Naive B cell (primary cell): ENCODE measurements at places on chromosomes 7 and 10.

- no peak overlapping the region for H3K27ac ChIP-seq
- H3K4me3 ChIP-seq, result no peak overlapping the region
- H3K36me3 ChIP-seq, result no peaks in the 10 kb centered on the region
- no peaks in the 10 kb centered on the region for H3K4me1 ChIP-seq
Observed at GRCh38 chr7:120028636-120029035, 244.3 kb upstream of the KCND2 start.

GRCh38 chr10:113142601-113143362 is 192.7 kb downstream of the TCF7L2 start:
- no peaks in the 10 kb centered on the region for H3K27me3 ChIP-seq
- no peak for DNase-seq
- H3K4me1 ChIP-seq, result no peaks in the 10 kb centered on the region
- no peak overlapping the region for H3K27ac ChIP-seq
- H3K4me3 ChIP-seq, result no peak overlapping the region
- no peaks in the 10 kb centered on the region for H3K36me3 ChIP-seq

GRCh38 chr10:3132036-3133025 is 40.3 kb downstream of the PITRM1 start:
- no peak for DNase-seq
- H3K27me3 ChIP-seq, result no peaks in the 10 kb centered on the region
- no peak overlapping the region for H3K4me3 ChIP-seq
- peaks cover 22% of the 10 kb centered on the region for H3K36me3 ChIP-seq
- no peaks in the 10 kb centered on the region for H3K4me1 ChIP-seq

- no peaks in the 10 kb centered on the region for H3K27me3 ChIP-seq
- DNase-seq, result no peak
- no peaks in the 10 kb centered on the region for H3K36me3 ChIP-seq
- H3K27ac ChIP-seq, result no peak overlapping the region
- no peak overlapping the region for H3K4me3 ChIP-seq
Observed at GRCh38 chr10:130901311-130902165, 410.0 kb downstream of the TCERG1L start.

- no peaks in the 10 kb centered on the region for H3K4me1 ChIP-seq
- no peak for DNase-seq
- no peaks in the 10 kb centered on the region for H3K27me3 ChIP-seq
- H3K27ac ChIP-seq, result no peak overlapping the region
- no peaks in the 10 kb centered on the region for H3K36me3 ChIP-seq
- no peak overlapping the region for H3K4me3 ChIP-seq
Observed at GRCh38 chr10:33861833-33862232, 527.4 kb upstream of the NRP1 start.

GRCh38 chr7:103996639-103997038 is 7.2 kb upstream of the RELN start:
- DNase-seq, result no peak
- H3K36me3 ChIP-seq, result no peaks in the 10 kb centered on the region
- H3K27me3 ChIP-seq, result peaks cover 5% of the 10 kb centered on the region
- no peak overlapping the region for H3K27ac ChIP-seq

- H3K27me3 ChIP-seq, result no peaks in the 10 kb centered on the region
- DNase-seq, result no peak
- no peaks in the 10 kb centered on the region for H3K4me1 ChIP-seq
- no peak overlapping the region for H3K27ac ChIP-seq
- H3K36me3 ChIP-seq, result no peaks in the 10 kb centered on the region
Observed at GRCh38 chr10:59311025-59311424, 51.3 kb downstream of the FAM13C start.

- no peaks in the 10 kb centered on the region for H3K27me3 ChIP-seq
- DNase-seq, result no peak
- H3K36me3 ChIP-seq, result no peaks in the 10 kb centered on the region
- H3K4me1 ChIP-seq, result peaks cover 65% of the 10 kb centered on the region
- H3K27ac ChIP-seq, result peak overlapping the region; percentile 87
Observed at GRCh38 chr7:130148561-130148960, 56.6 kb downstream of the TMEM209 start.

GRCh38 chr7:24213311-24213710 is 70.7 kb upstream of the NPY start:
- no peak overlapping the region for H3K27ac ChIP-seq
- peaks cover 11% of the 10 kb centered on the region for H3K27me3 ChIP-seq
- no peaks in the 10 kb centered on the region for H3K36me3 ChIP-seq
- no peaks in the 10 kb centered on the region for H3K4me1 ChIP-seq
- H3K4me3 ChIP-seq, result no peak overlapping the region

DNA sequence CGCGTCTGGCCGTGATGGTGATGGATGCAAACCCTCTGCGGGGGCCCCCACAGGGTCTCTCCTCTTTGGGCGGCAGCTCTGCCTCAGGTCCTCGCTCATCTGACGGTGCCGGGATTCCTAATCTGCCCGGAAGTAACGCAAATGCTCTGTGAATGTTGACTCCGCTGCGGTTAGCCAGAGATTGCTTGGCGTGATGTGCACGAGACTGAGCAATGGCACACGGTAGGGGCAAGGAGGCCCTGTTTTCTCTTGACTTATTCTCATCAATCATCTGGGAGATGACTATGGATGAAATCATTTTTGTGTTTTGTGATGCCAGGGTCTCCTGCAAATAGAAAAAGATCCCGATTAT is 116.5 kb upstream of the ADAM12 start:
- H3K27ac ChIP-seq, result no peak overlapping the region
- peaks cover 2% of the 10 kb centered on the region for H3K4me1 ChIP-seq
- H3K36me3 ChIP-seq, result no peaks in the 10 kb centered on the region
- H3K4me3 ChIP-seq, result no peak overlapping the region
- H3K27me3 ChIP-seq, result peaks cover 10% of the 10 kb centered on the region

DNA sequence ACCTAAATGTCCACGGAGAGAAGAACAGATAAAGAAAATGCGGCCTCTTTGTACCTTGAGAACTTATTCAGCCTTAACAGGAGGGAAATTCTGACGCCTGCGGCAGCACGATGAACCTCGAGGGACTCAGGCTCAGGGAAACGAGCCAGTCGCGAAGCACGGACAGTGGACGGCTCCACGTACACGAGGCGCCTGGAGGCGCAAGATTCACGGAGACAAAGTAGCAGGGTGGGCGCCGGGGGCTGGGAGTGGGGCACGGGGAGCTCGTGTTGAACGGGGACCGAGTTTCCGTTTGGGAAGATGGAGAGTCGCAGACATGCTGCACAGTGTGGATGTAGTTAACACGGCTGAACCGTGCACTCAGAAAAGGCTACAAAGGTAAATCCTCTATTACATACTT is 13.2 kb upstream of the UTF1 start:
- no peak overlapping the region for H3K4me3 ChIP-seq
- peak overlapping the region; percentile 20 for H3K27ac ChIP-seq
- DNase-seq, result no peak
- no peaks in the 10 kb centered on the region for H3K36me3 ChIP-seq

- H3K4me3 ChIP-seq, result no peak overlapping the region
- no peaks in the 10 kb centered on the region for H3K4me1 ChIP-seq
- H3K27me3 ChIP-seq, result no peaks in the 10 kb centered on the region
- no peak for DNase-seq
- H3K27ac ChIP-seq, result no peak overlapping the region
- H3K36me3 ChIP-seq, result no peaks in the 10 kb centered on the region
Observed at GRCh38 chr10:106537866-106538265, 626.6 kb downstream of the SORCS1 start.

DNA sequence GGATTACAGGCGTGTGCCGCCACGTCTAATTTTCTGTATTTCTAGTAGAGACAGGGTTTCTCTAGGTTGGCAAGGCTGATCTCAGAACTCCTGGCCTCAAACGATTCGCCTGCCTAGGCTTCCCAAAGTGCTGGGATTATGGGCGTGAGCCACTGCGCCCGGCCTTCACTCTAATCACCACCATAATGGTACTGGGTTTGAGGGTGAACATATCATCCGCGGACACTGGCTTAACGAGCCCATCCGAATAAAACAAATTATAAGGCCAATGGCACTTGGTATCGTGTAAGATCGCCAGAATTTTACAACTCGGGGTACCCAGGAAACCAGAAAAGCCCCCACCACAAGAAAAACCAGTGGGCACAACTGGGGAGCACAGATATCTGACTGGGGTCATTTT is 580 bp downstream of the FAM200A start:
- peaks cover 18% of the 10 kb centered on the region for H3K36me3 ChIP-seq
- peak overlapping the region; percentile 95 for H3K4me3 ChIP-seq
- DNase-seq, result no peak
- peak overlapping the region; percentile 97 for H3K27ac ChIP-seq

DNA sequence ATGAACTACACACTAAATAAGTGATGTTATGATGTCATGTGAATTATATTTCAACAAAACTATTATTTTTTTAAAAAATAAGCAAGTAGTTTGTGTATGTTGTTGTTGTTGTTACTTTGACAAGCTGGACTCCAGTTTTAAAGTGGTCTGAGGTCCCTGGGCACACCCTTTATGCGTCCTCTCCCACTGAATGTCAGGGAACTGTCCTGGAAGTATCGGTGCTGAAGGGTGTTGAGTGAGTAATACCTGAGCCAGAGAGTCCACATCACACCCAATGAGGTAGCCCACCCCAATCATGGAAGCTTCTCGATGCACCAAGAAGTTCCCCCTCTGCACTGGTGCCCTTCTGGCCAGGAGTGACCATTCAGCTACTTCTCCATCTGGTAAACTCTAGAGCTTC is 64.3 kb downstream of the FOXI2 start:
- H3K4me1 ChIP-seq, result no peaks in the 10 kb centered on the region
- DNase-seq, result no peak
- no peaks in the 10 kb centered on the region for H3K36me3 ChIP-seq
- no peak overlapping the region for H3K4me3 ChIP-seq
- no peak overlapping the region for H3K27ac ChIP-seq

DNA sequence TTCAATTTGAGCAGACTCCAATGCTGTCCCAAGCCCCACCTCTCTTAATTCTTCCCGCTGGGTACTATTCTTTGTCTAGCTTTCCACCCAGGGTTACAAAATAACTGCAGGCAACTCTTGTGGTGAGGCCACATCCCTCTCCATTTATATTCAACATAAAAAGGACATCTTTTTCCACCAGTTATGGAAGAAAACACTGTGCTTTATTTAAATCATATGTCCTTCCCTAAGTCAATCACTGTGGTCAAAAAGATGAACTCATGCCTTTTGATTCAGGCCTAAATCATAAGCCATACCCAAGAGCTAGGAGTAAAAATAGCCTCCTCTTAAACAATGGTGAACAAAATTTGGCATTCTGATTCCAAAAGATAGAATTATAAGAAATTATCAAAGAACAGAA is 386.0 kb downstream of the SEMA3D start:
- H3K27ac ChIP-seq, result no peak overlapping the region
- H3K36me3 ChIP-seq, result no peaks in the 10 kb centered on the region
- no peak overlapping the region for H3K4me3 ChIP-seq
- no peak for DNase-seq
- H3K27me3 ChIP-seq, result no peaks in the 10 kb centered on the region

DNA sequence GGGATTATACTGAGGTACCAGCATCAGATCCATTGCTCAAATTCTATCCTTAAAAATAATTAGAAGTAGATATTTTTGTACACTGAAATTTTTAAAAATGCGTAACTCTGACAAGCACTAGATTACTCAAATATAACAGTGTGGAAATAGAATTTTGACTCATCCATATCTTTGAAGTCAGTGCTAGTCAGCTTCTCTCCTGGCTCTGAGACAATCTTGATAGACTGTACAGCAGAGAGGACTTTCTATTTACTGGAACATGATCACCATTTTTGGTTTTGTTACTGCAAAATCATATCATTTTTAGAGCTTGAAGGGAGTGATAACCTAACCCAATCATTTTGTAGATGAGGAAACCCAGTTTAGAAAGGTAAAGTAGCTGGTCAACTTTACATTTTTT is 195.0 kb downstream of the MTERF1 start:
- H3K4me3 ChIP-seq, result no peak overlapping the region
- peaks cover 17% of the 10 kb centered on the region for H3K36me3 ChIP-seq
- H3K27ac ChIP-seq, result no peak overlapping the region
- no peaks in the 10 kb centered on the region for H3K27me3 ChIP-seq

DNA sequence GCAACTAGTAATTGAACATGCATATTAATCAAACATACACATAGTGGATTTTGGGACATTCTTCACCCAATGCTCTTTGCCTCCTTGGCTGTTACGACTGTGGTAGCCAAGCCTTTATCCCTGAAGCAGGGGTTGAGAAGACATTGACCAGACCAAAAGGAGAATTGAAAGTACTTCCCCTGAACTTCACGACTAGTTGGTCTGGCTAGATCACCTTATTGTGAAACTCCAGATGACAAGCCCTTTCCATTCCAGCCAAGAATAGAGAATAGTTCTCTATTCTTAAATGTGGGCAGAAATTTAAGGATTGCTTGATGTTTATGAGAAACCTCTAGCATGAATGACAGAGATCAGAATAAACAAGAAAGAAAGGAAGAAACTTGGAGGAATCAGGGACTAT is 97.0 kb downstream of the LRMDA start:
- DNase-seq, result no peak
- no peaks in the 10 kb centered on the region for H3K36me3 ChIP-seq
- H3K4me3 ChIP-seq, result no peak overlapping the region
- no peak overlapping the region for H3K27ac ChIP-seq
- no peaks in the 10 kb centered on the region for H3K4me1 ChIP-seq
- H3K27me3 ChIP-seq, result peaks cover 8% of the 10 kb centered on the region

- no peak for DNase-seq
- no peaks in the 10 kb centered on the region for H3K4me1 ChIP-seq
- H3K36me3 ChIP-seq, result no peaks in the 10 kb centered on the region
- H3K27ac ChIP-seq, result no peak overlapping the region
Observed at GRCh38 chr7:4274286-4274685, 407.8 kb upstream of the FOXK1 start.

- H3K27me3 ChIP-seq, result no peaks in the 10 kb centered on the region
- DNase-seq, result no peak
- H3K36me3 ChIP-seq, result no peaks in the 10 kb centered on the region
- no peak overlapping the region for H3K27ac ChIP-seq
- H3K4me1 ChIP-seq, result no peaks in the 10 kb centered on the region
- H3K4me3 ChIP-seq, result no peak overlapping the region
Observed at GRCh38 chr7:8637322-8637721, 203.9 kb downstream of the NXPH1 start.

DNA sequence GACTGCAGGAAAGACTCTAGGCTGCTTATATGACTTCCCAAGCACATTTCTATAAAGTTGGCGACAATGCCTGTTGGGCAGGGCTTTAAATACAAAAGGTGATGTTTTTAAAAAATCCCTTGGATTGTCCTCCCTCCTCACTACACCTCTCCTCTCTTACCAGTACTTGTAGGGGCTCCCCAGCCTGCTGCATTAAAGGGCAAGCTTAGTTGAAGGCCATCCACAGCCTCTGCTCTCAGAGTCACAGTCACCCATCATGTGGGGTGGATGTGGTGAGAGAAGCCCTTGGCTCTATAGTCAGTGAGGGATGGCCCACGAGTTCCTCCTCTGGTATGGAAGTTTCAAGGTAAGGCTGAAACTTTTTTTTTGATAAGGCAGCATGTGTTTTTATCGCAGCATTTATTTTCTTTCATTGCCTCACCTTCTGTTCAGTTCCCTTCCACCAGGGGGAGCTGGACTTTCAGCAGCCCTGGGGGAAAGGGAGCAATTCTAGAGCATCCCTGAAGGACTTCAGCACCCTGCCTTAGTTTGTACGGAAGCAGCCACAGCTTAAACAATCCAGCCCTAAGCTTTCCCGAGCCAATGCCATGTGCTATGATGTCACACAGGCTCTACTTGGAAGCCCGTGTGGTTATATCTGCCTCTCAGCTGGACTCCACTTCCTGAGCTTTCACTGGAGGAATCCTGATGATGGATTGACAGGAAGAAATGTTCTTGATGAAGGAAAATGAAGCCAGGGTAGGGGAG is 131.9 kb downstream of the CALCR start:
- H3K27ac ChIP-seq, result no peak overlapping the region
- DNase-seq, result peak; percentile 30
- no peak overlapping the region for H3K4me3 ChIP-seq
- peaks cover 11% of the 10 kb centered on the region for H3K27me3 ChIP-seq
- no peaks in the 10 kb centered on the region for H3K36me3 ChIP-seq
- no peaks in the 10 kb centered on the region for H3K4me1 ChIP-seq

GRCh38 chr7:80699721-80700256 is 61.3 kb downstream of the CD36 start:
- no peak overlapping the region for H3K4me3 ChIP-seq
- DNase-seq, result no peak
- no peaks in the 10 kb centered on the region for H3K27me3 ChIP-seq
